ENCODE measurements at places on chromosomes 1 and 21.
A peak's percentile ranks its signal among the peaks of the same experiment; 100 is the strongest.

DNA sequence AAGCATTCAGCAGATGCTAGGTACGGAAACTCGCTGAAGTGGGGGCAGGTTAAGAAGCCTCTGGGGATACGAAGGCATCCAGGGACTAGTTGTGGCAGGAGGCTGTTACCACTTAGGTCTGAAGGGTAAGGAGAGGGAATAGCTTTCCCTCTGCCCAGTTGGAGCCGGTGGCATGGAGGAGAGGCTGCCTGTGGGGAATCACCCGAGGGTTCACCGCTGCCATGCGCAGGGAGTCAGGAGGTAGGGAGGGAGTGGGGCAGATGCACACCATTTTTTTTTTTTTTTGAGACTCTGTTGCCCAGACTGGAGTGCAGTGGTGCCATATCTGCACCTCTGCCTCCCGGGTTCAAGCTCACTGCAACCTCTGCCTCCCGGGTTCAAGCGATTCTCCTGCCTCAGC, 6.1 kb downstream of the PCSK9 start:
- DNase-seq, result no peak

DNA sequence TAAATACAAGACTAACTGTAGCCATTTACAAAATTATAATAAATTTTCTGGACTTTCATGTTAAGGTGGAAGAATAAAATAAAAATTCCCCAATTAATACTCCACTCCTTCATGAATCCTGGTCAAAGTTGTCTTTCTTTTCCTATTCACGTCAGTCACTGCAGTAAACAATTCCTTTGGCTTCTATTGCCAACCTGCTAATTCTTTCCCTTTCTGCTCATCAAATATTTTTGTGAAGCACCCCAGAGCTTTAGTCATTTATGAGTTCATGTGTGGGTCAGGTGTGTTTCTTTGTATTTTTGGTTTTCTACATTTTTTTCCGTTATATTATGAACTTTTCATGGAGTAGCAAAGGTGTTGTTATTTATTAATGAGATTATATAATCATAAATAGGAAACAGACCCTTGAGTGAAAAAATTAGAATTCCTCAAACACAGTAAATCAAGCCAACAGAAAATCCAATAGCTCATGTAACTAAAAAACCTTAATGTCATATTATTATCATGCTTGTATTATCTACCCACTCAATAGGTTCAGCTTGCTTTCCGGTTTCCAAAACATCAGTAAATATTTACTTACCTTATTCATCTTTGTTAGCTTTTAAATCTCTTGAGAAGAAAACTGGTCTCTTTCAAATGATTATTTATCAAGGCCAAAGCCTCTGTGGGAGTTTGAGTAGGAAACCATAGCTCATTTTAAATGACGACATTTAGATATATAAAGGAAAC, 29.6 kb upstream of the PLA2G4A start:
- no peak for DNase-seq

GRCh38 chr1:44714532-44714931, 16.4 kb downstream of the RNU5D-1 start:
- DNase-seq, result no peak

DNA sequence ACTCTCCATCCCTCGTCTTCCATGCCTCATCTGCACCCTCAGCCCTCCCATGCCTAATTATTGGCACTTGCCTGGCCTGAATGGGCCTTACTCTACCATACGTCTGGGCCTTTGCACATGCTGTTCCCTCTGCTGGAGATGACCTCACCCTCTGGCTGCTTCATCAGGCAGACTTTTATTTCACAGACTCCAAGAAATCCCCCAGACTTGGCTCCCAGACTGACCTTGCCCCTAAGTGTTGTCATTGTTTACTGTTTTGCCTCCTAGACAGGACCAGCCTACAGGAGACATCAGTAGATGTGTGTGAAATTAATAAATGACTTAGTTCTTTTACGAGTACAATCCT, 5.2 kb upstream of the AHDC1 start:
- DNase-seq, result no peak

DNA sequence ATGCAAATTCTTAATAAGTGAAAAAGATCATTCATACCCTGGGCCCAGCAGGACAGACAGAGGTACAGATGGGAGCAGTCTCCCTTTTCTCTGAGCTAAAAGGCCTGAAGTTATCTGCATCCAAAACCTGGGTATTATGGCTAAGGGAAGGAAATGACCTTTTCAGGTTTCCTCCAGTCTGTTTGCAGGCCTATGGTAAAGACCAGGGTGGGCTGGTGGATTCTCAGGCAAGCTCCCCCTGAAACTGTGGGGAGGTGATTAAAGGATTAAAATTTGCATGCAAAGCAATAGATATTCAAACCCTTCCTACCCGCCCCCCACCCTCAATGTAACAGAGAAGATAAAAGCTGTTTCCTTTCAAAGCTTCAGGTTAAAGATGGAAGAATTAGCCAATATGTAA, 471.8 kb upstream of the RUNX1 start:
- DNase-seq, result no peak

DNA sequence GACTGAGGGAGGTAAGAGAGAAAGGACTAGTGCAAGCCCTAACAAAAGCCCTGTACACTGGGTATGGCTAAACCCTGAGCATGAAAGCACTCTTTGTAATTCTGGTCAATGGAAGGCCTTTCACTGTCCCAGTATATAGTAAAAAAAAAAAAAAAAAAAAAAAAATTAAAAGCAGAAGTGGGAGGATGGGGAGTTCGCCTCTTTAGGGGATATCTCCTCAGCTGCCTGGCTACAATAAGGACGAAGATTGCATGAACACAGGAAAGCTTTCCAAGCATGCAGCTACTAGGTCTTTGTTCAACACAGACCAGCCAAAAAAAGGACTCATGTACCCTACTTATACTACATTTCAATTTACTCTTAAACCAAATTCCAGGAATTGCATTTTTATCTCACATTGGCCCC, 59.1 kb downstream of the EIF4G3 start:
- no peak for DNase-seq

GRCh38 chr1:226650236-226650841, 88.7 kb downstream of the ITPKB start:
- no peak for DNase-seq

GRCh38 chr1:51175278-51175677, 60.8 kb upstream of the RNF11 start:
- no peak for DNase-seq

- DNase-seq, result no peak
Observed at GRCh38 chr1:203325418-203326091, 20.2 kb downstream of the BTG2 start.

GRCh38 chr1:81618376-81618775, 182.4 kb upstream of the ADGRL2 start:
- DNase-seq, result no peak

GRCh38 chr1:231203259-231204057, 37.6 kb upstream of the GNPAT start:
- DNase-seq, result no peak

GRCh38 chr1:233172201-233172600, 123.3 kb downstream of the PCNX2 start:
- DNase-seq, result no peak

DNA sequence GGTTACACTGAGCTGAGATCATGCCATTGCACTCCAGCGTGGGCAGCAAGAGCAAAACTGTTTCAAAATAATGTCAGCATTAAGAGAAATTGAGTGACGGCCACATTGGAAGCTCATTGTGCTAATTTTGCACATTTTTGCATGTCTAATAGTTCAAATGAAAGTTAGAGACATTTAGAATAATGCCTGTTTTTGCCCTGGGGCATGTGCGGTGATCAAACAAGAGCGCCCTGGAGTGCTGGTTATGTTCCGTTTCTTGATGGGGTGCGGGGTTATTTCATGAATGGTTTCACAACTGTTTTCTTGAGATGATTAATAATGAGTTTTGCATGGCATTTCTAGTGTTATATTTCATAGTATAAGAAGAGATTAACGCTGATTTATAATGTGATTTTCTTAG, 13.1 kb downstream of the OR2T11 start:
- DNase-seq, result no peak

DNA sequence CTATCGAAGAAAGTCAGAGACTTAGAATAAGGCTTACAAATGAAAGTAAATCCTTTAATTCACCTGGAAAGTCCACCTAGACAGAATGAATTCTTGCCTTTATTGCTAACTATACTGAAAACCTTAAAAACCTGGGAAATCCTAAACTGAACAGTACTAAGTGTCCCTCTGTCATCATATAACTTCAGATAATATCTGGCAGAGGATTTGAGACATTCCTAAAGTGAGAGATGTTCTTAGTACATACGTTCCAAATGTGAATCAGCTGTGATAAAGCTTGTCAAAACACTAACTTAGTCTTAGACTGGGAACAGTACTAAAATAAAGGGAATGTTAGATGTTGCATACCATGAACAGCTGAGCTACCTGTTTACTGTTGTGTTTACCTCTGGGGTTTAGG, 121.7 kb downstream of the TNFSF18 start:
- DNase-seq, result no peak

- no peak for DNase-seq
Observed at GRCh38 chr1:27138927-27139326, 16.0 kb downstream of the SLC9A1 start.

DNA sequence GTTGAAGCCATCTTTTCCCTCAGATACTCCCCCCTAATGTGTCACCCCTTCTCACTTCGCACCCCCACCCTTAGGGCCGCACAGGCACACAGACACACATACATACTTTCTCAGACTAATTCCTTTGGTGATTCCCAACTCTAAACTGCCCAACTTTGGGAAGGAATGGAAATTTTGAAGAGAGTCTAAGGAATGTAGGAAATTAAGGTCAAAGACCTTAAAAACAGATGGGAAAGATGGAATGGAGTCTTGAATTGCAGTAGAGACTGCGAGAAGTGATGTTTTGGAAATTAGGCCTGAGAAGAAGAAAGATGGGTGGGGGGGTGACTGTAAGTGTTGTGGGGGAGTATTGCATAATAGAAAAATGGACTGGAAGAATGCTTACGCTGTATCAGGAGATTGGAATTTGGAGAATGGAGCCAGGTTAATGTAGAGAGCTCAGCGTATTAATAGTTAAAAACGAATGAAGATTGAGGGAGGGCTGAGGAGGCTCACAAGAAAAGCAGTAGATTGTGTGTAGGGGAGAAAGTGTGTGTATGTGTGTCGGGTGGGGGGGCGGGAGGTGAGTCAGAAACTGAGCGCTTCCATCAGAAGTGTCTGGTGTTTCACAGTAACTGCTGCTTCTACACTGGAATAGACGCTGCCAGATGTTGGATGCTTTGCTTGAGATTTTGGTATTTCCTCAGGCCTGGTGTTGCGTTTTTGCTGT, 1.7 kb downstream of the PIP5K1A start:
- DNase-seq, result peak; percentile 7

DNA sequence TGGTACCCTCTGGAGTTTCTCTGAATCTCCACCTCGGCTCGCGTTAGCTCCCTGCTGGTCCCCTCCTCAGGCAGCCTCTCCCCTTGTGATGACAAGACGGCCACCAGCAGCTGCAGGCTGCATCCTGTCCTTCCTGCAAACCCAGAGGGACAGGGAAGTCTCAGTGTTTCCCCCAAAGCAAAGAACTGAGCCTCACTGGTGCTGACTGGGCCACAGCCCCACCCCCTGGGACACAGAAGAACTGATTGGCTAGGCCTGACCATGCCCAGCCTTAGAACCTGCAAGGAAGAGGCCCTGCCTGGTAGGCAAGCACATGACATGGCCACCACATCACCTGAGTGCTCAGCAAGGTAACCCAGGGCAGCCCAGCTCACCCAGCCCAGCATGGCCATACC, 34.6 kb downstream of the TMEM51 start:
- no peak for DNase-seq

GRCh38 chr1:186878356-186878755, 49.6 kb downstream of the PLA2G4A start:
- DNase-seq, result no peak

GRCh38 chr1:229325853-229326487, 16.9 kb downstream of the CCSAP start:
- no peak for DNase-seq

DNA sequence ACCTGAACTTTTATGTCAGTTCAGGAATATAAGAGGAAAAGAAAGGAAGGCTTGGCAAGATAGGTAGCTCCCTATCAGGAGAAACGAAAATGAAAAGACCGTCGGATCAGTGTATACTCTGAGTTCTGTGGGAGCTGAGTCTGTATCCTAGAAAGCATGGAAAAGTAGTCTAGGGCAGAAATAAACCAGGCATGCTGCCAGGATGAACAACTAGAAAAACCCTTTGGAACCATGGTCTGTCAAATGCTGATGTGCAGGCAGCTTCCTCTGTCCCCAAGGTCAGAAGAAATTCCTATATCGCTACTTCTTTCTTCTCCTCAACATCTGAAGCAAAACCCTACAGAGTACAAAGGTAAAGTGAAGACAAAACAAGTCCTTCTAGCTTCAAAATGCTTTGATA, 268.8 kb downstream of the ST6GALNAC3 start:
- no peak for DNase-seq

DNA sequence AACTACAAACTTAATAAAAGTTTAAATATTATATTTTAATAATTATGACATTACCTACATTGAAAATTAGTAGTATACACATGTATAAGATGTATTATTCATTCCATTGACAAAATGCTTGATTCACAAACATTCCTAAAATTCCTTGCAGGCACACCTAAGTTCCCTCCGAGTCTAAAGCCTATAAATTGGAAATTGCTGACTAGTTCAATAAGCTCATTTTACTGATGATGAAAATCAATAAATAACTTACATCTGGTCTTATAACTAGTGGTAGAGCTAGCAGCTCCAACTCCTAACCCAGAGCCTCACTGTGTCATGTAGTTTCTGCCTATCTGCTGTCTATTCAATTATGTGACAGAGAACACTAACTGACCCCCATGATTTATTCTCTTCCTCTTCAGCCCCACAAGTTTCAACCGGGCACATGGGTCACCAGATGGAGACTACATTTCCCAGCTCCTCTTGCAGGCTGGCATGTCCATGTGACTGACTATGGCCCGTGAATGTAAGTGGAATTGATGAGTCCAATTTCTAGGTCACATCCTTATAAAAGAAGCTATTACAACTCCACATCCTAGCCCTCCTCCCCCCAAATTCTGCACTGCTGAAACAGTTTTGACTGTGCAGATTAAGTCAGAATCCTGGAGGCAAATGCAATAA, 29.6 kb upstream of the LRRC8D start:
- DNase-seq, result no peak

GRCh38 chr1:110441888-110442287, 9.1 kb upstream of the PROK1 start:
- DNase-seq, result no peak

DNA sequence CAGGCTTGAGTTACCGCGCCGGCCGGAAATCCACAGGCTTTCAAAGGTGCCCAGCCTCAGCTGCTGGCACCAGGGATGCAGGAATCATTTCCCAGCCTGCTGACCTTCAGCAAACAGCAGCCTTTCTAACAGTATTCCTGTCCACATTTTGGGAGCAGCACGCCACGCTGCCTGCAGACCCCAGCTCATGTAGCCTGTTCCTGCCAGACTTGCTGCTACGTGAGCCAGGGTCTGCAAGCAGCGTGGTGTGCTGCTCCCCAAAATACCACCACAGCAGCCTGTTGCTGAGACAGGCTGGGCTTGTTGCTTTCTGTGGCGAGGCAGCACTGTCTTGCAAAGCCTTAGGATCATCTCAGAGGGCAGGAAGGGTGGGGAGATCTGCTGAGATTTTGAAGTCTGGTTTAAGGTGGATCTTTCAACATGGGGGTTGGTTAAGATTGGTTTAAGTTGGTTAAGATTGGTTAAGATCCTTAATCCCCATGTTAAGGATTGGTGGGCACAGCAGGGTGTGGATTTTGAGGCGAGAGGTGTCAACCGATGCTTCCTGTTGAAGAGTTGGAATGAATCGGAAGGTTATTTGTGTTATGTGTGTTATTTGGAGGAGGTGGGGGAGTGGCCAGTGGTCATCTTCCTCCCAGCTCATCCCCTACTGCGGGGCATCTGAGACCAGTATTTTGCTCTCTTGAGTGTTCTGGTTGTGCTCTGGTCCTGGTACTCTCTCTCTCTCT, 12.9 kb downstream of the FAAH start:
- no peak for DNase-seq

GRCh38 chr1:109716121-109716520, 4.1 kb downstream of the GSTM5 start:
- DNase-seq, result no peak

Measured in stimulated activated CD4-positive, alpha-beta T cell treated with anti-CD3 and anti-CD28 coated beads, Interleukin-4, amount 100 ng/mL, for 1 hour (primary cell).